Neural progenitor cell (in vitro differentiated cells): ENCODE measurements at places on chromosomes 7 and 10.

DNA sequence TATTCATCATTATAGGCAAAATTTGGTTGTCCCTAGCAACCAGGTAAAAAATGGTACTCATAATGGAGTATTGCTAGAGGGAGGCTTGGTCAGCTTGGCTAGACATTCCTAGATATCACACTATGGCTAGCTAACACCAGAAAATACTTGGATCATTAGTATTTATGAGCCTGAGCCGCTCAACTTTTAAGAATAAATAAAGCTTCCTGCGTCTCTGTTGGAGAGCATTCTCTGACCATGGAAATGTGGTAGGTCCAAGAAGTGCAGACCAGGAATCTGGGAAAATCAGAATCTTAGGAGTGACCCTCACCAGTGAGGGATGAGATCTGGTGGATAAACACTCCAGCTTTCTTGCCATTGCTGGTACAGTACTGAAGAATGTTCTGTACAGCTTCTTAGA, 157.6 kb upstream of the AGR3 start:
- DNase-seq, result no peak

GRCh38 chr7:24715661-24716479, 41.4 kb downstream of the GSDME start:
- DNase-seq, result peak; percentile 63

DNA sequence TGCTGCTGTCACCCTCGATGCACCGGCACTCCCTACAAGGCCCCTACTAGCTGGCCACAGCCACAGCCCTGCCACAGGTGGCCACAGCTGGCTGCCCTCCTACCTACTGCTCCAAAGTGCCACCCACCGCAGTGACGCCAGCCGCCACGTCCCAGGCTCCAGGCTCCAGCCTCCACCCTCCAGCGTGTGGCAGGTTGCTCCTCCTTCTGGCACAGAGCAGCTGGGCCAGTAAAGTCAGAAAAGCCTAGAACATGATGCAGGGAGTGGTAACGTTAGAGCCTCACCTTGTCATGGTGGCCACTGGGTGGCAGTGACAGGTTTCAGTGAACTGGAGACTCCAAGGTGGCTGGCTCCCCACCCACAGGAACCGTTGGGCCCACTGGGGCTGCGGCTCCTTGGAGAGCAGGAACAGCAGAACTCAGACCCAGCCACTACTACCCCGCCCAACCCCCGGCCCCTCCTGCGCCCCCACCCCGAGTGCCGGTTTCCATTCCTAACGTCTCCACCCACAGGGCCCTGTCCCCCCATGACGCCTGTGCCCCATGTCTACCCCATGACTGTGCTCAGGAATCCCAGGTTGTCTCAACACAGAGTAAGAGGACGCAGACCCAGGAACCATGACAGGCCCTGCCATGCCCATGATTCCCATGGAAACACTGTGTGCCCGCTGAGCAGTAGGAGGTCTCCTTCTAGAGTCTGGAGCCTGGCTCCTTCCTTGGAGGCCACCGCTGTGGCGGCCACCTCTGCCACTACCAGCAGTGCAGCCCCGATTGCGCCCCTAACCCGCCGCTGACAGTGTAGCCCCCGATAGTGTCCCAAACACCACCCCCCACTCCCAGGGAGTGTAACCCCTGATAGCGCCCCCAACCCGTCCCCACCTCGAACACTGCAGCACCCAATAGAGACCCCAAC, 52.3 kb upstream of the ZNF33B start:
- no peak for DNase-seq

- DNase-seq, result no peak
Measured at GRCh38 chr7:25223206-25223605, 5.1 kb downstream of the NPVF start.

- no peak for DNase-seq
Measured at GRCh38 chr7:51067258-51067657, 249.4 kb downstream of the COBL start.

DNA sequence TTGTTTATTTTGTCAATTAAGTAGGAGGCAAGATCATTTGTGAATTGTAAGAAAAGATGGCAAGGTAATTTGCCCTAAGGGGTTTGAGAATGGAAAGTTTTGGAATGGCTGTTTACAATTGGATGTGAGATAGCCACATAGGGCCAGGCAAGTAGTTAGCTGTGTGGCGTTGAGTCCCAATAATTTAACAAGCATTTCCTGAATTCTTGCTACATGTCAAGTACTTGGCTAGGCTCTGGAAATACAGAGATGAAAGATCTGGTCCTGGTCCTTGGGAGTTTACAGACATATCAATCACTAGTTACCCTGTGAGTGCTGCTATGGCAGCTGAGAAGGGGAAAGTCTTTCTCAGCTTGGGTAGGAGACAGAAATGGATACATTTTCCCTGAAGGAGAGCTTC, 401.6 kb downstream of the SUGCT start:
- DNase-seq, result no peak
